NCI-H1048 (cell line): ENCODE measurements at places on chromosomes 5 and 9.
A peak's percentile ranks its signal among the peaks of the same experiment; 100 is the strongest.

- no peak for DNase-seq
Measured at GRCh38 chr9:93193388-93194220, 9.7 kb downstream of the WNK2 start.

DNA sequence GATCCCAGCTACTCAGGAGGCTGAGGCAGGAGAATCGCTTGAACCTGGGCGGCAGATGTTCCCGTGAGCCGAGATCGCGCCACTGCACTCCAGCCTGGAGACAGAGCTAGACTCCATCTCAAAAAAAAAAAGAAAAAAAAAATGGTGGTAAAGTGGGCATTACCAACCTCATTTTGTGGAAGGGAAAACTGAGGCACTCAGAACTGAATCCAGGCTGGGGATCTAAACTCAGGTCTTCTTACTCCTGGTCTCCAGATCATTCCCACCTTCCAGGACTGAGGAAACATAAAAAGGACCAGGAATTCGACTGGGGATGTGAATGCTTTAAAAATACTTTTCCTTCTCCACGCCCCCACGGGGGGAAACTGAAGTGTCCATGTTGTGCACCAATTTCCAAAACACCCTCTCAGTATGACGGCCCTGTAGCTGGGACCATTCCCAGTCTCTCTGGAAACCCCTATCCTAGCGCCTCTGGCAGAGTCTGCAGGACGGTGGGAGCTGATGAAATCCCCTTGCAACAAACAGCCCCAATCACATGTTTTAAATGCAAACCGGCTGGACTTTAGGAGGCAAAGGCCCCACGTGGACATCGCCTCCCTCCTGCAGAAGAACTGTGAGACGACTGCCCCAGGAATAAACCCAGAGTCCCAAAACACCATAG, 8.9 kb upstream of the AKNA start:
- DNase-seq: no peak

DNA sequence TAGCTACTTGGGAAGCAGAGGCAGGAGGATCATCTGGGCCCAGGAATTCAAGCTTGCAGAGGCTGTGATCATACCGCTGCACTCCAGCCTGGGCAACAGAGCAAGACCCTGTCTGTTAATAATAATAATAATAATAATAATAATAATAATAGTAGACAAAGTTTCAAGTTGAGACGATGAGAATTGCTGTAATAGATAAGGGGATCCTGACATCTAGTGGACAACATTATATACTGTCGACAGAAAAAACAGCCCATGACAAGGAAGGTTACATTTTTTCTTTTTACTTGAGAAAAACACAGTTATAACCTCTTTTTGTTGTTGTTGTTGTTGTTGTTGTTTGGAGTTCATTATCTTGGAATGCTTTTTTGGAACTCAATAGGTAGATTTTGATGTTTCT, 35.3 kb downstream of the NDFIP1 start:
- DNase-seq: no peak

- DNase-seq: no peak
Measured at GRCh38 chr9:86975036-86975435, 27.7 kb upstream of the GAS1 start.

DNA sequence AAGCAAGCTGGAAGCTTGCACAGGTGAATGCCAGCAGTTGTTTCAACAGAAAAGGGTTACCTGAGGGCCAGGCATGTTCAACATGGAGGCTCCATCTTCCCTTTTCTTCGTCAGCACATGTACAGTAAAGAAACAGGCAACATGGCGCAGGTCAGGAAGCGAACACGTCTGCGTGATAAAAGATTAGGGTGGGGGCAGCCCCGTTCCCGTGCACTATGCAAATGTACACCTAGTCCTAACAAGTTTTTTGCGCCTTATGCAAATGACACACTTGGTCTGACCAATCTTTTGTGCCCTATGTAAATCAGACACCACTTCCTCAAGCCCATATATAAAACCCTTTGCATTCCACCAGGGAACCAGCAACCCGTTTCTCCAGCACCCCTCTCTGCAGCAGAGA, 452.1 kb upstream of the PTPRD start:
- no peak for DNase-seq

DNA sequence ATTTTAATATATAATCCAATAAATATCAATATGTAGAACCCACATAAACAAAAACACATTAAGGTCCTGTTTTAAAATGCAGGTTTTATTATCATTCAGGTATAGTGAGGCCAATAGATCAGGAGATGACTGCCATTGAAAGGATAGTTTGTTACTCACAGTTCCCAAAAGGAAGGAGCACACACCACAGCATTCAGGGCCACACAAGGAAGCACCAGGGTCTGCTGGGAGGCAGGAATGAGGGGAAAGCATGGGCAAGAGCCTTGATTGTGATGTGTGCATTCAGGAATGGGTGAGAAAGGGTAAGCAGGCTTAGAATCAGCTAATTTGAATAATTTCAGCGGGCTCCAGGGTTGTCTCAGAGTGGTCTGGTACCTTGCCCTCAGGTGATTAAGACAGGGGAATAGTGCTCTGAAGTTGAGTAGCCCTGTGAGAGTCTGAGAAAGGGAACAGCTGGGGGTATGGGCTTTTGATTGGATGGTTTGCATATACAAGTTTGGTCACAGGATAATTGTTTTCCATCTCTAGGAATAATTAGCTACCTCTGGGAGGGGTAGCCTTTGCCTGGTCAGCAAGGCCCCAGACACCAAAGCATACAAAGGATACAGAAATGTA, 19.8 kb upstream of the OTULIN start:
- DNase-seq: no peak

DNA sequence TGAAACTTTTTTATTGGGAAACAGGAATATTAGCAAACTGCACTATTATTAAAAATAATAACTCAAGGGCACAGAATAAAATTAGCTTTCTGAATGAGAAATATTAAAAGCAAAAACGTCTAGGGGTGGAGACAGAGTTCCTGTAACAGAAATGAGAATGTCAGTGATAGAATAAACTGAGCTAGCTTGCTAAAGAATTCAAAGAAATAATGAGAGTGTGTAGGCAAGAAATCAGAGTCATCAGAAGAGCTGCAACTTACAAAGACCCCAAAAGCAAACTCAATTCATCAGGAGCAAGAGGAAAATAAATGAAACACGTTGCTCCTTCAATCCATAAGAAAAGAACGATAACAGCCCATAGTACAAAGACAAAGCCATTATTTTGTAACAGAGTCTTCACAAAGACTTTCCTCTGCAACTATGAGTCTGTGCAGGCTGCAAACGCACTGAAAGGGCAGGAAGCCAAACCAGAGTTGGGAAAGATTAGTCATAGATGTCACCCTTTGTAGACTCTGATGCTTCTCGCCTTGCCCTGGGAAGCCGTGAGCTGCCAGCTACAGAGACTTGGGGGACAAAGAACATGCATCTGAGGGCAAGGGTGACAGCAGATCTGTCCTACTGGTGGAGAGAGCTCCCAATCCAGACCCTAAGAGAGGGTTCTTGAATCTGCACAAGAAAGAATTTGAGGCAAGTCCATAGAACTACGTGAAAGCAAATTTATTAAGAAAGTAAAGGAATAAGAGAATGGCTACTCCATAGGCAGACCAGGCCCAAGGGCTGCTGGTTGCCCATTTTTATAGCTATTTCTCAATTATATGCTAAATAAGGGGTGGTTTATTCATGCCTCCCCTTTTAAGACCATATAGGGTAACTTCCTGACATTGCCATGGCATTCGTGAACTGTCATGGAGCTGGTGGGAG, 40.8 kb downstream of the SHC3 start:
- DNase-seq: no peak

DNA sequence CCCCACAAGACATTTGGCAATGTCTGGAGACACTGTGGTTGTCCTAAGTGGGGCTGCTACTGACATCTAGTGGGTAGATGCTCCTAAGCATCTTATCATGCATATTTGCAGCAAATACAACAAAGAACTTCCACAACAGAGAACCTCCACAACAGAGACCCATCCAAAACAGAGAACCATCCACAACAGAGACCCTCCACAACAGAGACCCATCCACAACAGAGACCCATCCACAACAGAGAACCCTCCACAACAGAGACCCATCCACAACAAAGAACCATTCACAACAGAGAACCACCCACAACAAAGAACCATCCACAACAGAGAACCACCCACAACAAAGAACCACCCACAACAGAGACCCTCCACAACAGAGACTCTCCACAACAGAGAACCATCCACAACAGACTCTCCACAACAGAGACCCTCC, 32.8 kb downstream of the ARPC5L start:
- DNase-seq: no peak

GRCh38 chr5:180334751-180335613, 18.2 kb downstream of the GFPT2 start:
- DNase-seq: no peak

DNA sequence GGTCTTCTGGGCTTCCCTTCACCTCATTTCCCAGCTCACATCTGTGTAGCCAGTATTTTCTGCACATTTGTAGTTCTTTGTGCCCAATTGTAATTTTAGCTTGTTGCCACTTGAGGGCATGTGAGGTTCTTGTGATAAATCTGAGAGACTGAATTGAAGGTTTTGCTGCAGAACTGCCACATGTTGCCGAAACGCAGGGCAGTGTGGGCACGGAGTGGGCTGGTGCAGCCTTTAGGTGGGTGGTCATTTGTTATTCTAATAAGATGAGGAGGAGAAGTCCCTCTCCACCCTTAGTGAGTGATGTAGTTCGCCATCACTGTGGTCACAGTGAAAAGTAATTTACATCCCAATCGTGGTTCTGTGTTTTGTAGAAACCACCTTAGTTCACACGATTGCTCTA, 21.2 kb downstream of the OTULIN start:
- peak; percentile 2 for DNase-seq

GRCh38 chr5:135878156-135878620, 17.5 kb downstream of the IL9 start:
- DNase-seq: no peak

GRCh38 chr5:111353035-111353434, 128.9 kb downstream of the CAMK4 start:
- DNase-seq: no peak

DNA sequence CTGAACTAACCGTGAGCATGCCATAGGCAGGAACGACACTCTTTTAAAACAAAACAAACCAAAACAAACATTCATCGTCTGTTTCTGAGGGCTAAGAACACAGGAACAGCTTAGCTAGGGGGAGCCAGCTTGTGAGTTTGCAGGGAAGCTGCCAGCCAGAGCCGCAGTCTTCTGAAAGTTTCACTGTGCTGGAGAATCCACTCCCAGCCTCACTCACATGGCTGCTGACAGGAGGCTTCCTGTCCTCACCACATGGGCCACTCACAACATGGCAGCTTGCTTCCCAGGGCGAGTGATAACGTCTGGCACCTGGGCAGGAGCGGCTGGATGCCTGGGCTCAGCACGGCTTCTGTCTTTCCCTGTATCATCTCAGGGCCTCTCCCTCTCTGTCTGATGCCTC, 275.2 kb downstream of the MSX2 start:
- no peak for DNase-seq

DNA sequence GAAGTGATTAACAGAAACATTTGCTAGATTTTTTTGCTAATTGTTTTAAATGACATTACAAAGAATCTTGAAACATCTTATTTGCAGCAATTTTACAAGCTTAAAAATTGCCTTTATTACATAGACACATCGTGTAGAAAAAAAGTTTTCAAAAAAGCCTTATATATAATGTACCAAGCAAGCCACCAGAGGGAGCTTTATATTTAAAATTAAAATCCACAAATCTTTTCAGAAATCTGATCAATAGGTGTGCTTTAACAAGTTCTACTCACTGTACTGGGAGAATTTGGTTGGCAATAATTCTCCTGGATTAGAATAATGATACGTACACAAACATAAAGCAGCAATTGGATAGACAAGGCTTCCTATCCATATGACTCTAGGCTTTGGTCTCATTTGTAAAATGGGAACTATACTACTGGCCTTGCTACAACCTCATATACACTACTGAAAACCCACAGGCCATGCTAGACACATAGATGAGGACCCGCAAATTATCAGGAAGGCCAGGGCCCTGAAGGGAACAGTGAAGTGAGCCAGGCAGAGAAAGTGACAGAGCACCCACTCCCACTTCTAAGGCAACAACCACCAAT, 4.8 kb downstream of the PSMB7 start:
- no peak for DNase-seq

DNA sequence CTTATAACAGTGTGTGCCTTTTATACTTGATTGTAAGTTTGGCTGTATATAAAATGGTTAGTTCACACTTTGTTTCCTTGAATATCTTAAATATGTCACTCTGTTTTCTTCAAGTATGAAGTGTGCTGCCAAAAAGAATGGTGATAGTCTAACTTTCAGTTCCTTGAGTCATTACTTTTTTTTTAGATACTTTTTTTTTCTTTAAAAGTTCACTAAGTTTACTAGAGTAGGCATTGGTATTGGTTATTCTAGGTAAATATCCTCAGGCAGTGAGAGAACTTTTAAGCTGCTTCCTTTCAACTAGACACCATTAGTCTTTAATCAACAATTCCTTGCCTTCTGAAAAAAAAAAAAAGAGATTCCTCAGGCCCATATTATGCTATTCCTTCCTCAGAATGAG, 41.9 kb downstream of the SPEF2 start:
- no peak for DNase-seq

- no peak for DNase-seq
Measured at GRCh38 chr5:172903790-172904189, 55.4 kb upstream of the RPL26L1 start.

- DNase-seq: no peak
Measured at GRCh38 chr5:65111961-65112658, 343.4 kb downstream of the CWC27 start.

DNA sequence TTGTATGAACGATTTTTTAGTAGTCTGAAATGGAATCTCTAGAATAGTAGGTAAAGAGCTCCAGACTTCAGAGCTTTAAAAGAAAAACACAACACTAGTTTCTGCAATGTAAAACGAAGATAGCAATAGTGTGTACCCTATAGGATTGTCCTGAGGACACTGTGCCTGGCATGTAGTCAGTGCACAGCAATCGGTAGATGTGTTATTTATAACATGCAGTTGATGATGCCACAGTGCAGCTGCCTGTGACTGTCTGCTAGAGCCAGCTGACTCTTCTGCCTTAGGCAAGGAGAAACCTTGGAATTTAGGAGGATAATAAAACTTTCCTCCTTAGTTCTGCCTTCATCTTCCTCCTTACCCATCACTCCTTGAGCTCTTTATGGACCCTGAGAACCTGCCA, 27.7 kb upstream of the TMOD1 start:
- no peak for DNase-seq

DNA sequence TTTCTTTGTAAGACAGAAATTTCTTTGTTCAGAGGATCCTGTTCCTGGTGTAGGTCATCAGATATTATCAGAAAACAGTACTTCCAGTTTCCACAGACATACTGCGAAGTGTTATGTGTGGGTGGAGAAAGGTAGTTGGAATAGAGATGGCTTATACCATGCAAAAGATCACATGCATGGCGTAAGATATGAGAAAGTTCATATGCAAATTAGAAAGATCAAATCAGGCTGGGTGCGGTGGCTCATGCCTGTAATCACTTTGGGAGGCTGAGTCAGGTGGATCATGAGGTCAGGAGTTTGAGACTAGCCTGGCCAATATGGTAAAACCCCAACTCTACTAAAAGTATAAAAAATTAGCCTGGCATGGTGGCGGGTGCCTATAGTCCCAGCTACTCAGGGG, 65.2 kb upstream of the GLIS3 start:
- no peak for DNase-seq
